Naive thymus-derived CD8-positive, alpha-beta T cell (primary cell): ENCODE measurements at places on chromosomes 4 and X. TPM values are rescaled to one million over a fixed set of nuclear protein-coding genes. Genes with fewer than 3 reads are reported as not detected.

The PLRG1 gene
- 92.4 TPM for total RNA-seq

The POF1B gene
- total RNA-seq: not detected

The VCX3A gene
- not detected for total RNA-seq

GRCh38 chrX:36640232-36640631 is 367.9 kb upstream of the FAM47C start:
- H3K27me3 ChIP-seq: no peaks in the 10 kb centered on the region
- H3K27ac ChIP-seq: no peak overlapping the region
- H3K36me3 ChIP-seq: no peaks in the 10 kb centered on the region

The SLC25A6 gene
- total RNA-seq: 254 TPM

- H3K4me3 ChIP-seq: no peak overlapping the region
- H3K36me3 ChIP-seq: no peaks in the 10 kb centered on the region
- DNase-seq: no peak
- no peak overlapping the region for H3K27ac ChIP-seq
Measured at GRCh38 chr4:123363729-123364128, 32.9 kb upstream of the SPRY1 start.

The PFKFB1 gene
- total RNA-seq: 1.1 TPM

GRCh38 chr4:71691416-71692073 is 92.3 kb downstream of the GC start:
- no peak for DNase-seq
- no peaks in the 10 kb centered on the region for H3K36me3 ChIP-seq
- no peak overlapping the region for H3K4me3 ChIP-seq
- no peak overlapping the region for H3K27ac ChIP-seq

DNA sequence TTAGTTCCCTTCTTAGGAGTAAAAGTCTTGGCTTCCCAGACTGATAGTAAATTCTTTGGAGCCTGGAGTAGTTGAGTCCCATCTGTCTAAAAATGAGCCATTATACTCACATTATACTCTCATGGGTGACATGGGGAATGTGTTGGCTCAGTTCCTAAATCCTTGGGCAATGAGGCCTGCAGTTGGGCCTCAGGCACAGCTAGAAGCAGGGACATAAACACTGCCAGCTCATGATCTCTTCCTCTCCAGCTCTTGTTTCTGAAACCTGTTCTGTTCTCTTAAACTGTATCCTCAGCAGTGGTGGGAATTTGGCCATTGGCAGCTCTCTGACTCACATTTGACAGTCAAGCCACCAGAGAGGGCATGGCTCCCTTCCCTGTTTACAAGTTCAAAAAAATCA is 212.5 kb downstream of the SPATA18 start:
- no peaks in the 10 kb centered on the region for H3K4me1 ChIP-seq
- no peaks in the 10 kb centered on the region for H3K36me3 ChIP-seq
